ENCODE measurements at places on chromosomes 3 and 15.

DNA sequence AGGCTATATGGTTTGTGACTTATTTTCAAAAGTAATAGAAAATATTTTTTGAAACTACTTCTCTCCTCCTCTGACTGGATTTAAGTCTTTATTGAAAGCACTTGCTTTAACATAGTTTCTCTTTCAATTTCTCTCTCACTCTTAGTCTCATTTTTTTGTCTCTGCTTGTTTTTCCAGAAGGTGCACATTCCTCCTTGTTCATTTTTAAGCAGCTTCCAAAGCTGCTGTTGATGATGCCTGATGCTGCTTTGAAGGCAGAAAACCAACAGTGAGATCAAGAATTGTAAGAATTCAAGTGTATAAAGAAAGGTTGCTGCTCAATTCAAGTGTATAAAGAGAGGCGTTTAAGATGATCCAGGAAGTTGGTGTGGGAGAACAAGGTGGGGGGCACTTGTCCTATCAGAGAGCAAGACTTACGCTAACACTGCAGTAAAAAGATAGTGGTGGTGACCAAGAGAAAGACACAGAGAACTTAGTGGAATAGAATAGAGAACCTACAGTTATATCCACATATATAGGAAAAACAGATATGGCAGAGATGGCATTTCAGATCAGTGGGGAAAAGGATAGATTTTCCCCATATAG is 12.1 kb downstream of the NR2C2 start:
- no peak for DNase-seq

GRCh38 chr3:8279476-8279875 is 222.1 kb upstream of the LMCD1 start:
- no peak for DNase-seq

- DNase-seq: no peak
These were observed 103.7 kb downstream of the PEX5L start for GRCh38 chr3:179933080-179933479.

DNA sequence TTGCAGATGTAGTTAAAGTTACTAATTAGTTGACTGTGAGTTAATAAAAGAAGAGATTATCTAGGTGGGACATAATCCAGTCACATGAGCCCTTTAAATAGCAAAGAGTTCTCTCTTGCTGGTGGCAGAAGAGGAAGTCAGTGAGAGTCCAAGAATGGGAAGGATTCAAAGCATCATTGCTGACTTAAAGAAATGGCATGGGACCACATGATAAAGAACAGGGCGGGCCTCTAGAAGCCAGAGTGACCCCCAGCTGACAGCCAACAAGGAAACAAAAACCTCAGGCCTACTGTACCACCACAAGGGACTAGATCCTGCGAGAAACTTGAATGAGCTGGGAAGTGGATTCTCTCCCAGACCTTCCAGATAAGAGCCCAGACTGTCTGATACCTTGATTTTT is 447.2 kb upstream of the CCDC54 start:
- no peak for DNase-seq

- DNase-seq: no peak
These were observed 135.2 kb upstream of the GADL1 start for GRCh38 chr3:31029706-31030105.

DNA sequence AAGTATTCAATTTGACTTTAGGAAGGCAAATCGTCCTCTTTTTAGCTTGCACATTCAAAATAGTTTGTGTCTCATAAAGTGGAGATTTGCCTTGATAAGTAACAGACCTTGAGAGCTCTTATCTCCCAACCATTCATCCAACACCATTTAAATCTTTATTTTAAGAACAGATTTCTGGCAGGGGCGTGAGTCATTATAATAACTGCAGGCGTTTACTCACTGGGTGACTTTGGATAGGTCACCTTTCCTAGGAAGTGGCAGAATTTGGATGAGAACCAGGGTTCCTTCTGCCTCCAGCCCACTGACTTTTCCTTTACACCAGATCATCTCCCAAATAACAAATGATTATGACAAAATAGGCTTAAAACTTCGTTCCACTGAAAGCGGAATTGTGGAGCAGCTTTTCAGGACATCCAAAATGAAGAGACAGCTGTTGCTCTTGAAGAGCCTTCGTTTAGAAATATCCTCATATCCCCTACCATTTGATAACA is 5.0 kb downstream of the LMCD1 start:
- no peak for DNase-seq

GRCh38 chr3:46845397-46845859 is 17.8 kb downstream of the MYL3 start:
- no peak for DNase-seq

GRCh38 chr3:11096266-11097139 is 57.8 kb upstream of the HRH1 start:
- DNase-seq: peak; percentile 34

DNA sequence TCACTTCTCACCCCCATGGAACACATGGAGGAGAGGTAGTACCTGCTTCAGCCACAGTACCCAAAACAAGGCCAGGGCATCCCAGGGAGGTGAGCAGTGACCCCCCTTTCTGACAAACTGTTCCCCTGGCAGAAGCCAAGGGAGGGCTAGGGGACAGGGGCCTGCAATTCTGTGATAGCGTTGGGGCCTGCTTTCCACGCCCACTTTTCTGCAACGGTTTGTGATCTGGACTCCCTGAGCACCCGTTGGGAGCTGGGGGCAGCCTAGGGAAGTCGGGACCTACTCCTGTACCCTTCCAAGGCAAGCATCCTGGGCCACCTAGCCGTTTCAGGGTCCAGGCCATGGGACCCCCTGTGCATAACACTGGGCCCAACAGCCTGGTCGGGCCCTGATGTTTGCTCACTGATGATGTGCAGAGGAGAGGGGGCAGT is 996 bp upstream of the DNAJA4 start:
- DNase-seq: no peak

- DNase-seq: no peak
These were observed 53.4 kb downstream of the OXSM start for GRCh38 chr3:25843332-25843731.

DNA sequence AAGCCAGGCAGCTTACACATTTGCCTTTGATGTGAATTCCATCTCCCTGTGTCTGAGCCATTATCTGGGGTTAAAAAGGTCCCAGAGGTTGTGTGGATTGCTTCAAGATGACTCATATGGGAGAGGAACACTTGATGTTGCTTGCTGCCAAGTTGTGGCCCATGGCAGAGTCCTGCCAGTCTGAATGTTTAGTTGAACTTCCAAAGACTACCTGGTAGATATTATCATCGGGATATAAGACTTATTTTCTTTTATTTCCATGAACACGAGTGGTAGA is 85.6 kb downstream of the TJP1 start:
- DNase-seq: no peak

DNA sequence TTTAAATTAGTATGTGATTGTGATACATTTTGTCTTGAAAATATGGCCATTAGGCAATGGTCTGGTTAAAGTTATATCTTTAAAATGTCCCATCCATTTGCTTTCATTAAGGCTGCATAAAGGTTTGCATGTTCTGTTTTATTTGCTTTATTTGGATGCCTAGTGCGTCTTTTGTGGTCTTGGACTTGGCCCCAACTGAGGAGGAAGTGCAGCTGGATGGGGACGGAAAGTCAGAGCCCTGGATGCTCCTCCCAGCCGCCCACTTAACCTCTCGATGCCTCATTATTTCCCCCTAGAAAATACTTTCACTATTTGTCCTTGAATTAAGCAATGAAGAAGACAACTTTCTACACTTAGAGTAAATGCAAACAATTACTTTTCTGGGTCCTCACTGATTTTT is 898.2 kb downstream of the MCTP2 start:
- DNase-seq: no peak

DNA sequence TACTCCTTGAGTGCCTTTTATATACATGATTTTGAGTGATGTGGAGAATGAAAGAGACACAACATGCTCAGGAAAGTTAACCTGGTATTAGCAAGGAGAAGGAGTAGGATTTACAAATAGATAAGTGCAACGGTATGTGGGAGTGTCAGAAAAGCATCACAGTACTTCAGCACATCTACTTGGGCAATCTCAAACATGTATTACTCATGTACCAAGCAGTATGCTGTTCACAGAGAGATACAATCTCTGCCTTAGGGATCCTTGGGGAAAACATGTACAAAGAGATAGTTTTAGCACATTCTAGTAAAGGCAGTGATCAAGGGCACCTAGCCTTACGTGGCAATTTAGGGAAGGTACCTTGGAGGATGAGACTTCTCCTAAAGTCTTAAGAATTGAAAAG is 146.5 kb downstream of the FILIP1L start:
- no peak for DNase-seq

GRCh38 chr3:44954962-44955361 is 21.0 kb downstream of the ZDHHC3 start:
- no peak for DNase-seq

DNA sequence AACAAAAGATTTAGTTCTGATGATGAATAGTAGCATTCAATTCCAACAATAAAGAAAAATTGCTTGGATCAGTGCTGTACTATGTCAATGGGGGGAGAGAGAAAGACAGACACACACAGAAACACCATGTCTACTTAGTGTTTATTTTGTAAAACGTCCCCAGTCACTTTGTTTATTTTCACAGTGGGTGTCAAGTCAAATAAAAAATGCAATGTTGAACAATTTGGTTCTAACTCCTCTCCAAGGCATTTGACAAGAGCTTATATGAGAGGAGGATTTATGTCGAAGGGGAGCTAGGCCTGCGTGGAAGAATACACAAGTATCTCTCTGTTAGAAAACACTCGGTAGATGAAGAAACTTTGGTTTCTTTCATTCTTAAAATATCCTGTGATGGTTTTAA is 201.7 kb upstream of the SLC2A2 start:
- DNase-seq: no peak

- DNase-seq: no peak
These were observed 228.9 kb downstream of the CD47 start for GRCh38 chr3:107861904-107862303.

GRCh38 chr3:144636833-144637232 is 665.2 kb downstream of the DIPK2A start:
- DNase-seq: no peak

- DNase-seq: no peak
These were observed 64.5 kb downstream of the PGPEP1L start for GRCh38 chr15:98943051-98943508.

- no peak for DNase-seq
These were observed 9.1 kb downstream of the ADAMTS17 start for GRCh38 chr15:100332721-100333120.

DNA sequence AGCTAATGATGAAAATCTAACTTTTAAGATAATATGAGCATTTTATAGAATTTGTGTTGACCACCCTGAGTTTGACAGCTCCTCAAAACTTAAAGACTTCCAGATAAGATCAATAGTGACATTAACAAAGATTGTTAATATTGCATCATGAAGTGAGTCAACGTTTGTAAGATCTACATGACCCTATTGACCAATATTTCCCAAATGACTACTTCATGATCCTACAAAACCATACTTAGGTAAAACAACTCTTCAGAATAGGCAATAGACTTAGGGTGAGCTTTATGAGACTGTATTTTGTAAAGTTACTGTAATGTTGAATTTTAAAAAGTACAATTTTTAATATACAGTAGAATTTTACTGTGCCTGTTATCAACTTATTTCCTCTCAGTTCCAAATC is 422.7 kb upstream of the ALCAM start:
- DNase-seq: no peak
